ENCODE measurements at places on chromosomes 3 and 15. TPM values are rescaled to one million over a fixed set of nuclear protein-coding genes. Genes with fewer than 3 reads are reported as not detected.

The SLC9A9 gene
- total RNA-seq, result 1.5 TPM

The GRAMD1C gene
- total RNA-seq, result 3.7 TPM

The EAF2 gene
- total RNA-seq, result 1.7 TPM

The EFCAB12 gene
- 0.26 TPM for total RNA-seq

The GOLGA6L10 gene
- 0.30 TPM for total RNA-seq

The ALCAM gene
- 154 TPM for total RNA-seq

The IQCF5 gene
- not detected for total RNA-seq

The TNNC1 gene
- 12.4 TPM for total RNA-seq

The DYNC1LI1 gene
- 43.0 TPM for total RNA-seq

The WNT7A gene
- total RNA-seq, result 1.7 TPM

The DOCK3 gene
- total RNA-seq, result 3.1 TPM

The CADM2 gene
- 1.5 TPM for total RNA-seq

The CTXN2 gene
- not detected for total RNA-seq

The LCTL gene
- total RNA-seq, result 12.8 TPM

The DGKG gene
- total RNA-seq, result 0.64 TPM

The FOXB1 gene
- total RNA-seq, result 1.3 TPM

The FETUB gene
- total RNA-seq, result not detected

The XCR1 gene
- not detected for total RNA-seq

The SLC12A1 gene
- not detected for total RNA-seq

The RHOV gene
- 0.43 TPM for total RNA-seq

The OR4F15 gene
- not detected for total RNA-seq

The CRABP1 gene
- total RNA-seq, result 0.30 TPM

The NEK10 gene
- total RNA-seq, result 3.2 TPM

The EXD1 gene
- total RNA-seq, result not detected

Data from astrocyte (in vitro differentiated cells and primary cell).